Globus pallidus (tissue), 1 donor: ENCODE measurements at places on chromosomes 7 and 10.

DNA sequence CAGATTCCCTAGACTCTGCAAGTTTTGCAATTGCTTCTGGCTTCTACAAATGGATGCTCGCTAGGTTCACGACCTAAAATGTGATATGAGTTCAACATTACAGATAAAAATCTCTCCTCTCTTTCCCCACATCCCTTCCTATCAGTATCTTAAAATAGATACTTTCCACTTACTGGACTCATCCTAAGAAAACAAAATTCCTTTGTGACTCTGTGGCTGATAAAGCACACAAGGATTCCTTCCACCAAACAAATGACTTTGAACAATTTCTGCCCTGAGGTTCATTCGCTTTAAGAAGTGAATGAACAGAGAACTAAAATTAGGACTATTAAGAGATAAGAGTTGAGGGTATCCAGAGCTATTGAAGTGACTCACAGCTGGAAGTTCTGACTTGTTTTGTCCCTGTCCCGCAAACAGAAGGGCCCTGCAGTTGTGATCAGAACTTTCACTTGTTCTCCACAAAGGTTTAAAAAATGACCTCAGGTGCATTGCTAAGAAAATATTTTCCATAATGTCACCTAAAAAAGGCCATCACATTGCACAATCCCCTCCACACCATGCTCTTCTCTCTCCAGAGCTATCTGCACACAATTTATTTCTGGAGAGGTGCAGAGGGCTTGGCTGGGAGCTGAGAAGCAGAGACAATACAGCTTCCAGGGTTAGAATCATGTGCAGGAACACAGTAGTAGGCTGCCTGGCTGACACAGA, 96.1 kb downstream of the PIP4K2A start:
- no peak for DNase-seq

- DNase-seq = no peak
Observed at GRCh38 chr10:128866551-128866950, 600.5 kb upstream of the MGMT start.

- no peak for DNase-seq
Observed at GRCh38 chr7:130996833-130997231, 262.8 kb upstream of the KLF14 start.

- no peak for DNase-seq
Observed at GRCh38 chr7:157238087-157238486, 98.7 kb upstream of the DNAJB6 start.

DNA sequence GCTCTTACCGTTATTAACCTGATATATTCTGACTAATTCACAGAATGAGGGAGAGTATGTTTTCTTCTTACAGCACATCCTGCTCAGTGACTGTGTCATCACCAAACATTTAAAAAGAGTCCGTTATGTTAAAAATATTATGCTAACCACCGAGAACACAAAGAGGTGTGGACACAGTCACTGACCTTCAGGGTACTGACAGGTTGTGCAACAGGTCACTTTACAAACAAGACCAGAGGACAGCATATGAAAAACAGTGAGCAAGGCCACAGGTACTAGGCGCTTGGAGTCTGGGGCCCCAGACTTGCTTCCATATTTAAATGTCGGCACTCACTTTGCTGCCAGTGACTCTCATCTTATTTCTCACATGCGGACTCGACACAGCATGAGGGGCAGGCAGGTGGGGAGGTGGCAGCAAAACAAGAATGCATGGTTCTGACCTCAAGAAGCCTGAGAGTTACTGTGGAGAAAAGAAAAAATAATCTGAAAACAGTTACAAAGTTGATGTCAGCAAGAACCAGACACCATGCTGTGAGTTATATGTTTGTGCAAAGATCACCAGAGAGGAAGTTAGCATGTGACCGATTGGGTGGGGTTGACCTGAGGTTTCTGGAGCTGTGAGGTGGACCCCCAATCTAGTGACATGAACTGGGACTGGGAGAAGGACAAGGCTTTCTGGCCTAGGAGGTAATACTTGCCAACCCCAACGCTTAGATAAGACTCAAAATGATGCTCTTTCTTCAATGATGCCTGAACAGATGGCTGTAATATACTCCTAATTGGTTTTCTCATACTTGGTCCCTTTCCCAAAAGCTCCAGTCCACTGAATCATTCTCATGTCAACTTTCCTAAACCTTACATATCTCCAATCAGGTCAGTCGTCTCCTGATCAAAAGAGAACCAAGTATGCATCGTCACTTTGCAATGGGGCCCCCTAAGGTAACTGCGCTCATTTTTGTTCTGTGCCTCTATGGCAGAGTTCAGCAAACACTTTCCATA, 102.4 kb downstream of the HIPK2 start:
- DNase-seq = no peak

DNA sequence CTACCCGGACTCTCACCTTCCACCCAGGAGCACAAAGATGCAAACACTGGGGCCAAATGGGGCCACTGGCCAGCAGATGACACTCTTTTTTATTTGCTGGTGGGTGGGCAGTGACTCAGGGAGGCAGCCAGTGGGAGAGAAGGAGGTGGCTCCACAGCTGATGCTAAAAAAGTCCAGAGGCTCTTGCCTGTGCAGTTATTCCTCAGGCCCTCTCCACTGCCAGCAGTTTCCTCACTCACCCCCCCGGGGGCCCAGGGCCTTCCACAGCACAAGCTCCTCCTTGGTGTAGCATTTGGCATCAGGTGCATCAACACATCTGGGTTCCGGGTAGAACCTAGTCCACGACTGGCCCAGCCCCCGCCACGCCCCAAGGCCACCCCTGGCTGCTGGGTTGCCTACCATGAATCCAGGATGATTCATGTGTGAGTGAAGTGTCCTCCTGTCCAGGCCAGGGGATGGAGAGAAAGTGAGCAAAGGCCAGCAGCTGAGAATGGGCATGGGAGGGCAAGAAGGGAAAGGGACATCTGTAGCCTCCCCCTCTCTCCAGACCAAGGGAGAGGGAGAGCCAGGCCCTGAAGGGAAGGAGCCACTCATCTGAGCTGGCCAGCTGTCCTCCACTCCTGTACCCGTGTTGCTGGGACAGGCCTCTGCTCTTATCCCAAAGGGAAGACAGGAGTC, 1.7 kb upstream of the KCNH2 start:
- DNase-seq = no peak

- no peak for DNase-seq
Observed at GRCh38 chr10:84075226-84076046, 63.9 kb upstream of the GHITM start.

GRCh38 chr10:51718804-51719291, 19.5 kb upstream of the CSTF2T start:
- DNase-seq = no peak

GRCh38 chr10:71359364-71360046, 37.2 kb upstream of the CDH23 start:
- peak; percentile 52 for DNase-seq

- DNase-seq = no peak
Observed at GRCh38 chr10:3665316-3665908, 119.6 kb downstream of the KLF6 start.

- DNase-seq = peak; percentile 99
Observed at GRCh38 chr10:68901105-68901927, at the start of gene DDX50. DDX50 (plus strand) TSS chr10:68901315; CDS start chr10:68901385, 70 bp downstream.

GRCh38 chr10:3419719-3420495, 247.3 kb upstream of the PITRM1 start:
- DNase-seq = no peak

- peak; percentile 73 for DNase-seq
Observed at GRCh38 chr7:78489476-78490240, 691.1 kb downstream of the PHTF2 start.

DNA sequence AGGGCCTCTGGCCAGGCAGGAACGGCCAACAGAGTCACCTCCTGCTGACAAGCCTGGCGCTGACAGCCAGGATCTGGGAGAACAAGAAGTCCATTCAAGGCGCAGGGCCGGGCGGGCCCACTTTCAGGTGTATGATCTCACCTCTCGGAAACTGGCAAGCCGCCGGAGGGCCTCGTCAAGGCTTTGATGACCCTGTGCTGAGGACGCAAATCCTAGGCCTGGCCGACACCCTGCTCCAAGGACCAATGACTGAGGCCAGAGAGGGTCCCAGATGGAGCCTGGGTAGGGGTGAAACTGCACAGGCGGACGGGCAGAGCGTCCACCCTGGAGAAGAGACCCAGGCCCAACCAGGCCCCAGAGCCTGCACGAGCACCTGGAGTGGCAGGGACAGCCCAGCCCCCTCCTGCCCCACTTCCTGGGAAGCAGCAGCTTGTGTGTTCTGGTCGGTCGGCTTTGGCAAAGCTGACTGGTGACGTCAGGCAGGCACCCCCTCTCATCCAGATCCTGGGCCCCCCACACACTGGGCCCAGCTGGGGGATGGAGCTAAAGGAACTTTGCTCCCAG, 30.6 kb downstream of the MYL10 start:
- no peak for DNase-seq

DNA sequence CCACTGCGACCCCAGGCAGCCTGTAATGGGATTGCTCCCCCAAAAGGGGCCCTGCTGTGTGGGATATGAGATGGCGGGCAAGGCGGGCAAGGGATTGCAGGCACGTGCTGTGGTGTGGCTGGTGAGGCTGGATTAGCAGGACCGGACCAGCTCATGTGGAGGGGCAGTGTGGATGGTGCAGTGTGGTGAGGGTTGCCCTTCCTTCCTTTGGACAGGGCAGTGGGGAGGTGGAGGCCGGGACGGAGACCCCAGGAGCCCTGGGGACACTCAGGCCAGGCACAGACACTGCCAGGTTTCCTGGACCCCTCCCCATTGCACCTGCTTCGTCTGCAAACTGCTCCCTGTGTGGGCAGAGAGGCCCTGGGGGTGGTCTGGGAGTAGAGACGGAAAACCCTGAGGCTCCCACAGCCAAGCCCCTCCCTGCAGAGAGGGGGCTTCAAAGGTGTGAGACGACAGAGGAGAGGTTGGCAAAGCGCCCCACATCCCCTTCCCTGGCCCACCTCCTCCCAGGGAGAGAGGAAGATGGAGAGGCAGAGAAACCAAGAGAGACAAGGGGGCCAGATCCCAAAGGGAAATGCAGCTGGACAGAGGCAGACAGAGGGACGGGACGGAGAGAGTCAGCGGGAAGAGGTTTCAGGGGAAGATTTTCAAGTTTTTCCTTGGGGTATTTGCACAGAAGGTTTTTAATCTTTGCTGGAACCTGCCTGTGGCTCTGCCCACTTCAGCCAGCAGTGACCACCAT, 89.2 kb downstream of the MICALL2 start:
- DNase-seq = no peak

- DNase-seq = no peak
Observed at GRCh38 chr10:8424555-8425211, 370.2 kb downstream of the GATA3 start.

DNA sequence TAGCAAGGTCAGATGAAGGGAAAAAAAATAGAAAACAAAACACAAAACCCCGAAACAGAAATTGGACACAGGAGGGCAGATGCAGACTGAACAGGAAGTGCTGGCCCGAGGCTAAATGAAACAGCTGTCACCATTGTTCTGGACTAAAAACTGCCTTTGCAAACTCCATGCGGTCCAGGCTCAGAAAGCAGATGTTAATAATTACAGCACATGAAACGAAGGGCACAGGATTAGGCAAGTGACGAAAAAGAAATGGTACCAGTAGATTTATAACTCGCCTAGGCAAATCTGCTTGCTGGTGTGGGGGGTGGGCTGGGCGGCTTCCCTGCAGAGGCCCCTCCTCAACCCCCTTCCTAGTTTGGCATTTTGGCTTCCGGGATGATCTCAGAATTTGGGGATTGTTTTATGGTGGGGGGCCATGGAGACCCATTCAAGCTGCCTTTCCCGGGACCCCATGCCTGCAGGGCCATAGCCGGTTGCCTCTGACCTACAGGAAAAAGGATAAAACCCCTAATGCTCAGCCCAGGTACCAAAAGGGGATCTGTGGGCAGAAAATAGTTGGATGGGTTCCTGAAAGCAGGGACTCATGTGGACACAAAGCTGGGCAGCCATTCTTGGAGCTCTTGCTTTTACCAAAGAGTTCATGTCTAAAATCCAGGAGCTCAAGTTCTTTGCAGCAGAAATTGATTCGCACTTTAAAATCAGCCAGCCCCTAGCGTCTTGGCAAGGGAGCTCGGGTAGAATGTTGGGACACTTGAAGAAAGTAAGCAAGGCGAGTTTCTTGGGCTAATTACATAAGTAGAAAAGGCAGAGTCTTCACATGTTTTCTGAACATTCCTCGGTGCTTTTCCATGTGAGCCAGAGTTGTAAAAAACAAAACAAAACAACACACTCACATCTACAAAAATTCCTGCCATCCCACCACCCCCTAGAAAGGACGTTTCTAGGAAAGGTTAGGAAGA, 39.0 kb upstream of the EMX2 start:
- no peak for DNase-seq

- no peak for DNase-seq
Observed at GRCh38 chr7:26868841-26869495, 4.6 kb upstream of the SKAP2 start.
